ENCODE measurements at places on chromosomes 13 and 19.

GRCh38 chr19:48025480-48025879 lies 18.4 kb downstream of the CABP5 start:
- DNase-seq, result no peak

GRCh38 chr13:39349391-39349960 lies 253.5 kb downstream of the LHFPL6 start:
- DNase-seq, result no peak

- DNase-seq, result no peak
These were observed 539.6 kb upstream of the SLITRK5 start for GRCh38 chr13:87131611-87132010.

DNA sequence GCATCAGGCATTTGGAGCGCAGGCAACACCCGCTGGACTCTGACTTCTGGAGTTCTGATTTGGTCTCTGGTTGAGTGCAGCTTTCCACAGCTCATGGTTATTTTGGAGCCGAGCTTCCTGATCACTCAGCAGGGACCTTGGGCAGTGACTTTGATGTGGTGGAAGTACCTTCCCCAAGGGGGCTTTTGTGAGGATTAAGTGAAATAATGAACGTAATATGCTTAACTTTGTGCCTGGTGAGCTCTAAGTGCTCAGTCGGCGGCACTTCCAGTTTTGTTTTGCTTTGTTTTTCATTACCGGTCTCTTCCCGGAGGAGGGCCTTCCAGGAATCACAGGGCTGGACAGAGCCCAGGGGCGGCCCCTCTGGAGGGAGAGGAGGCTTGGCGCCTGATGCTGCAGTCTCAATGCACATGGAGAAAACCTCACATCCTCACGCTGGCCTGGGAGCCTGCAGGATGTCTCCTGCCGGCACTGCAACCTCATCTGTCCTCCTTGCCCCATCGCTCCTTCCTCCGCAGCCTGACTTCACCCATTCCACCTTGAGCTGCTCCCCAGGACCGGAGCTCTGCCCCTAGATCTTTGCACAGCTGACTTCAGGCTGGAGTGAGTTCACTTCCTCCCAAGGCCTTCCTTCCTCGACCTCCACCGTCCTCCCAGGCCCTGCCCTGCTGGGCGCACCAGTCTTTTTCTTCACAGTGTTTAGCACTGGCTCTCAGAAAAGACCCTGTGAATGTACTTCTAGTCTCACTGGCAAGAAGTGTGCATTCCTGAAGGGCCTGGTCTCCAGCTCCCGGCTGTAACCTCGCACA lies 1.5 kb downstream of the PLEKHF1 start:
- peak; percentile 80 for DNase-seq

DNA sequence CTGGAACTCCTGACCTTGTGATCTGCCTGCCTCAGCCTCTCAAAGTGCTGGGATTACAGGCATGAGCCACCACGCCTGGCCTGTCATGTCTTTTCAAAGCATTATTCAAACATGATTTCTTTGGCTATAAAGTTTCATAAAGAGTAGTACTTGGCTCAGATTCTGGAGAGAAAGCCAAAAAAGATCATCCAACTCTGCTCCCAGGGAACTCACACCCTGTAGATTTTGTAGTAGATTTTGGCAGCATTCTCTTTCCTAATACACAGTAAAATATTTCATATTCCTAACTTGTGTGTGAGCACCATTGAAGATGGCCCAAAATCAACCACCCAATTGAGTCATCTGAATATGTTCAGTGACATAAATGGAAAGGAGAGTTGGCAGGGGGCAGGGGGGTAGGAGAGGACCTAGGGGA lies 48.4 kb downstream of the CAB39L start:
- DNase-seq, result peak; percentile 36

GRCh38 chr19:32421589-32422361 lies 16.2 kb downstream of the DPY19L3 start:
- DNase-seq, result no peak

GRCh38 chr13:32114284-32114950 lies 82.8 kb downstream of the FRY start:
- DNase-seq, result no peak

DNA sequence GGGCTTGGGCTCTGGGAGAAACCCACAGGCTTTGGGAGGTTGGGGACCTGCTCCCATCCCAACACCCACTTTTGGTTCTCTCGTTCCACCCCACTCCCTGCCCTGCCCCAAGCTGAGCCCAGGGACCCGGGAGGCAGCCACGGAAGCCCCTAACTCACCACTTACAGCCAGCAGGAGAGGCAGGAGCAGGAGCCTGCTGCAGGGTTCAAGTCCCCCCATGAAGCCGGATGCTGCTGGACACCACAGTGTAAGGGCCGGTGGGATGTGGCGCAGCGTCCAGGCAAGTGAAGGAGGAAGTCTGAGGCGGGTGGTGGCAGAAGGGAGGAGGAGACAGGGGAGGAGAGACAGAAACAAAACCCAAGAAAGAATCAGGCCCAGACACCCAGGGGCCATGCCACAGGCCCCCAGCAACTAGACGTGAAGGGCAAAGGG lies at the start of gene TYROBP:
Gene TYROBP, minus strand, starts transcription at position 286 of the 432 bp plus-strand sequence. Its CDS starts 67 bp downstream, at position 219.
- no peak for DNase-seq

DNA sequence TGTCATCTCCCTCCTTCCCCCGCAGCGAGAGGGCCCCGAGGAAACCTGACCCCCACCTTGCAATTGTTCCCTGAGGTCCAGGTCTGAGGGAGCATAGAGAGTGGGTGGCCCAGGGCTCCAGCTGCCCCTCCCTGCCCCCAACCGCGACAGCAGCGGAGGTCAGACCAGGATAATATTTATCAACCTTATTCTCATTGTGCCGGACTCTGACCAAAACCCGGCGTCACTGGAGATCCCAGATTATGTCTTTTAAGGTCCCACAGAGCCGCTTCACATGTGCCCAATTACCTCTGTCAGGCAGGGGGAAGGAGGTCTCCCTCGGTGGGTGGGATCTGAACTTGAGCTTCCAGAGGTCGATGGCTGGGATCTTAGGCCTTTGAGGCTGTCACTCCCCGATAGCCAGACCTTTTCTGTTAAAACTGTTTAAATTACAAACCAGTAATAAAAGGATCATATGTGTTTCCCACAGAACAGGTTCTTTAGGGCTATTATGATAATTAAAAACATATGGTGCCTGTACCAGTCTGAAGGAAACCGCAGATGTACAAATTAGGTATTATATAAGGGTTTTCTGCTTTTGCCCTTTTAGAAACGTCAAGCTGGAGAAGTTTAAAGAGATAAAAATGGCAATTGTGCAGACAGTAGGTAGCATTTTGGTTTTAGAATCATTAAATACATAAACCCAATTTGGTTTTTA lies 195.5 kb downstream of the ZNF536 start:
- DNase-seq, result no peak

- peak; percentile 33 for DNase-seq
These were observed 3.7 kb downstream of the HRC start for GRCh38 chr19:49151267-49152118.

DNA sequence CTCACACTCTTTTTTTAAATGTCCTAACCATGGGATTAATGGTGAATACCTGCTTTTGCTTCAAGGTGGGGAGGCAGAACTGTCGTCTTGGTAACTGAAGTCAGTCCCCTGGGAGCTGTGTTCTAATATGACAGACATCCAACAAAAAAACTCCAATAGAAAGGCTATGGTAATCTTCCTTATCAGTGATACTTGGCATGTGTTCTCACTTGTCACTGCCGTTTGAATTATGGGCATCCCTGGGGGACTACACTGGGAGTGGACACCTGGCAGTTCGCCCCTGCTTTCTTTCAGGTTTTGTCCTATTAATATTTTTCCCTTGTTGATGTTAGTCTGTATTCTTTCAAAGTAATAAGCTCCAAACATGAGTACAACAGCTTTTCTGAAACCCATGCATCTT lies 252.6 kb downstream of the SLITRK5 start:
- DNase-seq, result no peak

DNA sequence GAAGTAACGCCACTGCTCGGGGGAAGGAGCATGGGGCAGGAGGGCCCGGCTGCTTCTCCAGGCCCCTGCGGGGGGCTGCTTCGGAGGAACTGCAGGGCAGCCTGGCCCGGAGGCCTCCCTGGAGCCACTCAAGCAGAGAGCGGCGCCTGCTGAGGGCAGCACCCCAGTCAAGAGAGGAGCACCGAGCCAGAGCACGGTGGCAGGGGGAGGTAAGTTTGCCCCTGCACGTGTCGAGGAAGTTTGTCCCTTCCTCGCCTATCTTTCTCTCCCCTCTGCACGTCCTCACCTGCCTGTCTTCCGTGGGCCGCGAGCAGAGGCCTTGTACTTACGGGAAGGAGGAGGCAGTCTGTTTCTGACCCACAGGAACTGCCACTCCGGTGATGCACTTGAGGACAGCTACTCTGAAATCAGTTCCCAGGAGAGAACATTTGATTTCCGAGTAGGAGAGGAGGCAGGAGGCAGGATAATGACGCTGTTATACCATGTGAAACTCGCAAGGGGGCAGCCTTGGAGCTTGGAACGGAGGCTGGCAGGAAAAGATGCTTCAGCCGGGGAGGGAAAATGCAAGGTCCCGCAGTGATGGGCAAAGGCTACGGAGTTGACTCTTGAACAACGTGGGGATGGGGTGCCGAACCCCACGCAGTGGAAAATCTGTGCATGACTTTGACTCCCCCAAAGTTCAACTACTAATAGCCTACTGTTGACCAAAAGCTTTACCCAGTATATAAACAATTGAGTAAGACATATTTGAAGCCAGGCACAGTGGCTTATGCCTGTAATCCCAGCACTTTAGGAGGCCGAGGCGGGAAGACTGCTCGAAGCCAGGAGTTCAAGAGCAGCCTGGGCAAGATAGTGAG lies 5.0 kb downstream of the FFAR1 start:
- peak; percentile 71 for DNase-seq

DNA sequence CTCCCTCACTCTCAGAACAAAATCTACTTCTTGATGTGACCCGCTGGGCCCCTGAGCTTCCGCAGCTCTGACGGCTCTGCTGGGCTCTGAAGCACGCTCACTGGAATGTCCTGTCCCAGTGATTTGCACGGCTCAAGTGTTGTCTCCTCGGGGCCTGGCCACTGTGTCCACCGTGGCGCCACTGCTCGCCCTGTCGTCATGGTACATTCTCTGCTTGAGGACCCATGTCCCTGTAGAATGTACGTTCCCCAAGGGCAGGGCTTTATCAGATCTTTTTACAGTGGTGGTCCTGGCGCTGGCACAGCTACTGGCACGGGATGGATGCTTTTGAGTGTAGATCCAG lies 12.1 kb downstream of the KLHL26 start:
- DNase-seq, result peak; percentile 51

- peak; percentile 28 for DNase-seq
These were observed 10.0 kb upstream of the CABP5 start for GRCh38 chr19:48053856-48054255.

DNA sequence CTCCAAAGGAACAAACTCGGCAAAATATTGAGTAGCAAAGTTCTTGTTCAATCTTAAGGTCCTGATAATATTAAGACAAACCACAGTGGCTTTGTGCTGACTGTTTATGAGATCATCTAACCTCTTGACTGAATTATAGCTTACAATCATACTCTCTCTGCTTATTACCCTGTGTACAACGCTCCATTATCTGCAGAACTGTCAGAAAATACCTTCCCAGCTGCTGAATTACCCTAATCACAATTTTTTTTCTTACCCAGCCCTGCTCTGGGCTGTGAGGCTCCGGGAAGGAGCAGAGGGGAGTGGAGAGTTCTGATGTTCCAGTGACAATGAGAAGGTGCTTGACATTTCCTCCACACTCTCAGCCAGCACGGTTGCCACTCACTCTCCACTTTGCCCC lies 64.8 kb downstream of the DCT start:
- no peak for DNase-seq

GRCh38 chr19:10333758-10334587 lies 644 bp upstream of the RAVER1 start:
- peak; percentile 13 for DNase-seq

- DNase-seq, result no peak
These were observed 114.3 kb downstream of the ESD start for GRCh38 chr13:46682707-46683106.

DNA sequence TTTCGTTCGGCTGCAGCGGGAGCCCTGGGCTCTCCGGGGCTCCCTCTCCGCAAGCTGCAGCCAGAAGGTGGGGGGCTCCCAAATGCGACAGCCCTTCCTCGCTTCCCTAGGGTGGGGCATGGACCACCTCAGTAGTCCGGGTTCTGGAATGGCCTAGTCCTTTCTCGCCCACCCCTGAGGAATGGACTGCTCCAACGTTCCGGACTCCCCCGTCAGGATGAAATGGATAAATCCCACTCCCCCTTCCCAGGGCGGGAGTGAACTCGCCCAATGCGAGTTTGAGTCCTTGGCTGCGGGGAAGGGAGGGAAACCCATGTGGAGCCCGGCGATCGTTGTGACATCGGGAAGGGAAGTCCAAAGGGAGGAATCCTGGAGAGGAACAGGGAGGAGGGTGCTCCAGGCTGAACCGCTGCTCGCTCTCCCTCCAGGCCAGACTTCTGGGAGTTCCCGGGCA lies 5.5 kb downstream of the HRC start:
- peak; percentile 79 for DNase-seq

GRCh38 chr13:113179374-113180230 lies 21.2 kb downstream of the PROZ start:
- peak; percentile 58 for DNase-seq

GRCh38 chr19:38742906-38743305 lies 1.4 kb downstream of the CAPN12 start:
- peak; percentile 6 for DNase-seq

GRCh38 chr19:55285229-55285890 lies 1.6 kb downstream of the BRSK1 start:
- peak; percentile 20 for DNase-seq

DNA sequence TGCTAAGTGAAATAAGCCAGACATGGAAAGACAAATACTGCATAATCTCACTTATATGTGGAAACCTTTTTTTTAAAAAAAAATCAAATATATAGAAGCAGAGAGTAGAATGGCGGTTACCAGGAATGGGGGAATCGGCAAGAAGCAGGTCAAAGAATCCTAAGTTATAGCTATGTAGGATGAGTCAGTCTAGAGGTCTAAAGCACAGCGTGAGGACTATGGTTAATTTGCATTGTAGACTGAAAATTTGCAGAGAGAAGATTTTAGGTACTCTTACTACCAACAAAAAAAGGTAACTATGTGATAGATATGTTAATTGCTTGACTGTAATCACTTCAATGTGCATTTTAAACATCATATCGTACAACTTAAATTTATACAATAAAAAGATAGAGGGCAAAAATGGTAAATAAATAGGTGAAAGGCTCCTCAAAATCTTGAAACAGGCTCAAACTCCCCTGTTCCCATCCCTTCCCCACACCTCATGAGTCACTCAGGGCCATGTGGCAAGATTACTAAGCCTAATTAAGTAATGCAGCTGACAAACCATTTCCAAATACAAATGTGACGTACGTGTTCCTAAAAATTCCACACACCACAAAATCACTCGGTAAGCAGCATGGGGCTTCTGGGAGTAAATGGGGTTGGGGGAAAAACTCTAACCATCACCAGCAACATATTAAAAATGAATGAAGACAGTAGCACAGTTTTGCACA lies 159.0 kb downstream of the USP12 start:
- DNase-seq, result peak; percentile 82

DNA sequence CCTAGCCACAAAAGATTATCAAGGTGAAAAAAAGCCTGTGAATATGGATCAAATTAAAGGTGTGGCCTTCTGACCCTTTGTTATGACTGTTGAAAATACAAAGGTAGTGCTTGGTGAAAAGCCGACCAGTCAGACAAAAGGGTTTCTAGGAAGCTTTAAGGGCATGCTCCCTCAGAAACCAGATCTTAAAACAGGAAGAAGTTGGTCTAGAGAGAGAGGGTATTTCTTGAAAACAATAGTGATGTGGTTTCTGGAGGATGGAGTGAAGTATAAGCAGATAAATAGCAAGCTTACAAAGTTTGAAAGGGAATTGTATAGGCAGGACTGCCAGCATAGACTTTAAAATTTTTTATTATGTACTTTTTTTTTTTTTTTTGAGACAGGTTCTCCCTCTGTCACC lies 5.0 kb upstream of the EID2 start:
- no peak for DNase-seq
